ENCODE measurements at places on chromosomes 6 and 20.
A peak's percentile ranks its signal among the peaks of the same experiment; 100 is the strongest.

DNA sequence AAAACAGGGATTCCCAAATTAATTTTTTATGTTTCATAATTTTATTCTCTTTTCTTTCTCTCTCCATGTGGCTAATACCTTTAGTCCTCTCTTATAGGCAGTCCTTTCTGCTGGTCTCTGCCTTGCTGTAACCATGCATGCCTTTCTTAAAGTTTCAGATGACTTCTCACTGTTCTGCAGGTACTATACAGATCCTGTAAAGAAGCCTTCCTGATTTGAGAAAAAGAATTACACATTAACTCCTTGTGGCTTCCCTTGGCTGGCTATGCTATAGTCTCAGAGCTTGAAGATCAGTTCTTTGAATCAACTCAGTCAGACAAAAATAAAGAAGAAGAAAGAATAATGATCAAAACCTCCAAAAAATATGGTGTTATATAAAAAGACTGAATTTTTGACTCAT, 7.3 kb upstream of the GPR63 start:
- no peak for DNase-seq

- no peak for DNase-seq
Observed at GRCh38 chr6:77249560-77249959, 213.7 kb downstream of the HTR1B start.

DNA sequence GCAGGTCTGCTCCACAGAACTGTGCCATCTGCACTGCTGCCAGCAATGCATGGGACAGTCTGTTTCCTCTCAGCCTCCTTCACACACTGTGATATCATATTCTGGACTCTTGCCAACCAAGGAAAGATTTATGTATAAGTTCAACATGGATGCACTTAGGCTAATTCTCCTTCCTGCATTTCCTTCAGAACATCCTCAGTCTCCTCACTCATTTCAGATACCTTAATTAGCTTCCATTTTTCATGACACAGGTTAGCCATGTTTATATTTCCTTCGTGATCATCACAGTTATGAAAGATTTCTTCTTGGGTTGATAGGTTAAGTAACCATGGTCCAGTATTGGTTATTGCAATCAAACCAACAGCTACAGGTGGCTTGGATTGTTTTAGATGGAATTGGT, 46.4 kb upstream of the DDR1 start:
- DNase-seq = no peak

- DNase-seq = no peak
Observed at GRCh38 chr6:1487239-1487638, 97.9 kb downstream of the FOXF2 start.

GRCh38 chr6:156676721-156677120, 100.5 kb upstream of the ARID1B start:
- DNase-seq = no peak

DNA sequence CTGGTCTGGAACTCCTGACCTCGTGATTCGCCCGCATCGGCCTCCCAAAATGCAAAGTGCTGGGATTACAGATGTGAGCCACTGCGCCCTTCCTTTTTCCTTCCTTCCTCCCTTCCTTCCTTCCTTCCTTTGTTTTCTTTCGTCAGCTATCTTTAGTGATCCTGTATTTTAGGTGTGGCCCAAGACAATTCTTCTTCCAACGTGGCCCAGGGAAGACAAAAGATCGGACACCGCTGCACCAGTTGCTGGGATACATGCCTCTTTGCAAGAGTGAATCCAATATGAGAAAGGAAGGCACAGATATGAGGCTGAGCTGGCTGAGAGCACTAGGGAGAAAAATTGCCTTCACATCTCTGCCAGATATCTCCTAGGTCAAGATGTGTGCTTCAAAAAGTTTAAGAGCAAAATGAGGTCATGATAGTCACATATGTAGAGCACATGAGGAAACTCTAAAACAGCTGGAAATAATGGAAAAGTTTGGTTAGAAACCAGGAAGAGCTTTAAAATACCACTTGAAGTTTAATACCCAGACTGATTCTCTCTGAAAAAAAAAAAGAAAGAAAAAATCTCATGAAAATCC, 41.8 kb downstream of the OR2B2 start:
- DNase-seq = no peak

GRCh38 chr6:152343735-152344360, 293.3 kb downstream of the SYNE1 start:
- DNase-seq = no peak

- DNase-seq = no peak
Observed at GRCh38 chr20:1825507-1825906, 69.7 kb upstream of the SIRPA start.

DNA sequence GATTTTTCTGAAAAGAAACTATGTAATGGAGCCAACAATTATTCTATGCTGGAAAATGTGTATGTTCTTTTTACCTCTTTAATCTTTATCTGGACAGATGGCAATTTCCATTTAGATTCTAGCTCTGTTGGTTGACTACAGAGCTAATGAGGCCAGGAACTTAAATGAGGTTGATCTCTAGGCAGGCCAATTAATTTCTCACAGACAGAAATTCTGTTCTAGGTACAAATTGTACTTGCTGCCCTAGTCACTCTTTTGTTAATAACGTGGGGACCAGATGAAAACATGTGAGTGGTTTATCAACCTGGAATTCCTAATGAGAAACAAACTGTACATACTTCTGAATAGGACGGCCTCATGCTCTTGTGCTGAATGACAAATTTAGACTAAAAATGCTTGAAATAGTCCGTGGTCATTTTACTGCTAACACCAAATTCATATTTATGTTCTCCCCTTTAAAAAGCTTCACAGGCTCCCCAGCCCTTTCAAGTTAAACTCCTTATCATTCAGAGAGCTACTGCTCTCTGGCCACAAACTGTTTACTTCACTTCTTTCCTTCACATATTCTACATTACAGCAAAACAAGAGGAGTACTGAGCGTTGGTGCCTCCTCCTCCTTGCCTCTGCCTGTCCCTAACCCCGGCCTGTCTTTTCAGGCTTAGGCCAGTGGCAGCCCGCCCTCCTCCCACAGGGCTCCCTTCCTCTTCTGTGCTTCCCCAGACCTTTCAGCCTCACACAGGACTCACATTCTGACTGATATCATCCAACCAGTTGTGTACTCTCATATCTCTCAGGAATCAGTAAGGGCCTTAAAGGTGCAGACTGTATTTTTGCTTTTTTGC, 41.4 kb downstream of the DTNBP1 start:
- peak; percentile 17 for DNase-seq

GRCh38 chr20:22544462-22544861, 39.9 kb downstream of the FOXA2 start:
- no peak for DNase-seq

- DNase-seq = no peak
Observed at GRCh38 chr6:16358531-16359138, 120.2 kb downstream of the GMPR start.

DNA sequence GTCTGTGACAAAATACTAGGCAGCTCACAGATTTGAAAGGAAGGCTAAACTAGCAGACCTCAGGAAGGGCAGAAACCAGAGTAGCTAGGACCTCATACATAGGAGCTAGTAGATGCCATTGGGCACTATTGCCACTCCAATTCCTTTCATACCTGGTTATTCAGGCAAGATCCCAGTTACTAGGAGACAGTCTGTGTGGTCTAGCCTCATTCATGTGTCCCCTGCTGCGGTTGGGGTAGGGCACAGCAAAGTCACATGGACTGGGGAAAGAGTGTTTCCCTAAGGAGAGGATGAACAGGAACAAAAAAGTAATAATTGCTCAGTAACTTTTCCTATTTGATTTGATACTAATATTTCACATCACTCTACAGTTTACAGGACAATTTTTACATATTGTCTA, 204.6 kb upstream of the HEY2 start:
- DNase-seq = no peak

GRCh38 chr20:16100111-16100510, 473.1 kb downstream of the KIF16B start:
- DNase-seq = no peak

DNA sequence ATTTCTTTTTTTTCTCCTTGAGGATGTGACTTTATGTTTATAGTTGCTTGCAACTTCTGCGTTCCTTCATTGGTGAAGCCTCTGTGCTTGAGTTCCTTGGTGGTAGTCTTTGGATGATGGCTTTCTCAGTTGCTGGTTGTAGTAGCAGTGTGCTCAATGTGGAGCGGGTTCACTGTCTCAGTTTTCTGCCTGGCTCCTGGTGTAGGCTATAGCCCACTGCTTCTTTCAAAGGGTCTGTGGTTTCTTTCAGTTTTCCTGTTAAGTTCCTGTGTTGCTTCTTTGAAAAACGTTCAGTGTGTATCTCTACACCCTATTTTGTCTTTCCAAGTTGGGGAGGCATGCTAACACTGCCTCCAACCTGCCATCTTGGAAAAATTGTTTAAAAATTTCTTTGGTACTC, 33.9 kb upstream of the ZBTB24 start:
- DNase-seq = no peak

- DNase-seq = peak; percentile 86
Observed at GRCh38 chr20:3218307-3218988, 9.2 kb downstream of the ITPA start.

GRCh38 chr20:25270829-25271251, 23.0 kb downstream of the PYGB start:
- no peak for DNase-seq

Data from GM13977 (cell line).